ENCODE measurements at places on chromosomes 5 and 9. TPM values are rescaled to one million over a fixed set of nuclear protein-coding genes. Genes with fewer than 3 reads are reported as not detected.

The MYMK gene
- total RNA-seq: not detected

- DNase-seq: peak; percentile 81
- no peak overlapping the region for H3K4me3 ChIP-seq
- H3K27ac ChIP-seq: no peak overlapping the region
- H3K27me3 ChIP-seq: no peaks in the 10 kb centered on the region
- peaks cover 53% of the 10 kb centered on the region for H3K4me1 ChIP-seq
- peaks cover 6% of the 10 kb centered on the region for H3K36me3 ChIP-seq
Observed at GRCh38 chr5:169302491-169303118, 1.7 kb upstream of the SLIT3 start.

The C9orf40 gene
- 5.7 TPM for total RNA-seq

DNA sequence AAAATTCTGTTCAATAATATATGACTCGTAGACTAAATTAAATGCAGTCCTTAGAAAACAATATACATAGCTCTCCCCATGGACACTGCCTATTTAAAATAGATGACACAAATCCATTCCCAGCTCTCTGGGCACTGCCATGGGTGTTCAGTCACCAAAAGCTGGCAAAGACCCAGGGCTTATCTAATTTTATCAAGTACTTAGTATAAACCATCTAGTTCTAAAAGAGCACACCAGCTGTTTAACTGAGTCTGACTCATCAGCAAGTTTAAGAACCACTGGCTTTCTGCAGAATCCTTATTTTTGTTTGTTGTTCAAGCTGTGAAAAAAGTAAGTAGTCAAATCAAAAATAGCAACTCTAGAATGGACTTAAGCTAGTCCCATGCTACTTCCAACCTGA lies 107.6 kb downstream of the PLPP1 start:
- no peak overlapping the region for H3K4me3 ChIP-seq
- peak; percentile 42 for DNase-seq
- no peaks in the 10 kb centered on the region for H3K27me3 ChIP-seq
- peaks cover 10% of the 10 kb centered on the region for H3K4me1 ChIP-seq
- H3K36me3 ChIP-seq: peaks cover 65% of the 10 kb centered on the region

The NRG2 gene
- total RNA-seq: not detected

DNA sequence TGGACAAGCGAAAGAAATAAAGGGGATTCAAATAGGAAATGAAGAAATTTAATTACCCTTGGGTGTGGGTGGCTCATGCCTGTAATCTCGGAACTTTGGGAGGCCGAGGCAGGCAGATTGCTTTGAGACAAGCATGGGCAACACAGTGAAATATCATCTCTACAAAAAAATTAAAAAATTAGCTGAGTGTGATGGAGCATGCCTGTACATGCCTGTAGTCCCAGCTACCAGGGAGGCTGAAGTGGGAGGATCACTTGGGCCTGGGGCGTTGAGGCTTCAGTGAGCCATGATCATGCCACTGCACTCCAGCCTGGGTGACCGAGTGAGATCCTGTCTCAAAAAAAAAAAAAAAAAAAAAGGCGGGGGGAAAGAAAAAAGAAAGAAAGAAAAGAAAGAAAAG lies 4.0 kb upstream of the RCL1 start:
- no peak overlapping the region for H3K27ac ChIP-seq
- DNase-seq: no peak

The IL31RA gene
- 8.9 TPM for total RNA-seq

The RASGRF2 gene
- 12.5 TPM for total RNA-seq

DNA sequence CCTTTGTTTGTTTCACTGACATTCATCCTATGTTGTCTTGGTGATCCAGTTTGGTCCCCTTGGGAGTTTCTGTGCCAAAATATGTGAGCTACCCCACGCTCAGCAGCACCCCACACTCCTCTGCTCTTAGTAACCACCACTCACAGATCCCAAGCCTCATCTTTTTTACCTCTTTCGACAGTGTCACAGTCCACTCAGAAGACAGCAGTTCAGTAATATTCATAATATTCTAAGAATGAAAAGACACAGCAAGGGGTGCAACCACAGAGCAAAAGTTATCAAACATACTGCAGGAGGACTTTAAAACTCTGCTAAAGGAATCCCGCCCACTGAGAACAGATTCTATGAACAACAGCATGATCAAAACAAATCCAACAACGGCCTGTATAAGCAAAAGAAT lies 28.2 kb downstream of the RNF130 start:
- H3K4me1 ChIP-seq: no peaks in the 10 kb centered on the region
- H3K27me3 ChIP-seq: peaks cover 9% of the 10 kb centered on the region
- H3K36me3 ChIP-seq: no peaks in the 10 kb centered on the region
- H3K4me3 ChIP-seq: no peak overlapping the region
- DNase-seq: no peak

- no peak overlapping the region for H3K4me3 ChIP-seq
- no peak overlapping the region for H3K27ac ChIP-seq
- H3K27me3 ChIP-seq: no peaks in the 10 kb centered on the region
Observed at GRCh38 chr9:12162181-12162815, 530.9 kb upstream of the TYRP1 start.

- no peak for DNase-seq
- peaks cover 9% of the 10 kb centered on the region for H3K4me1 ChIP-seq
- H3K27me3 ChIP-seq: no peaks in the 10 kb centered on the region
Observed at GRCh38 chr9:37574241-37574721, 1.9 kb downstream of the FBXO10 start.

GRCh38 chr5:58016877-58017276 lies 443.0 kb downstream of the PLK2 start:
- no peak for DNase-seq
- no peaks in the 10 kb centered on the region for H3K36me3 ChIP-seq
- no peak overlapping the region for H3K27ac ChIP-seq
- H3K4me1 ChIP-seq: 0 out of 2 replicates have a peak, but pooled peaks cover 3% of the 10 kb centered on the region
- H3K27me3 ChIP-seq: no peaks in the 10 kb centered on the region

- no peak overlapping the region for H3K27ac ChIP-seq
Observed at GRCh38 chr9:123411636-123412035, 55.6 kb downstream of the CRB2 start.

- H3K27ac ChIP-seq: no peak overlapping the region
- no peak for DNase-seq
- H3K27me3 ChIP-seq: no peaks in the 10 kb centered on the region
Observed at GRCh38 chr5:142506756-142507155, 179.1 kb downstream of the FGF1 start.

The RLN1 gene
- total RNA-seq: not detected

DNA sequence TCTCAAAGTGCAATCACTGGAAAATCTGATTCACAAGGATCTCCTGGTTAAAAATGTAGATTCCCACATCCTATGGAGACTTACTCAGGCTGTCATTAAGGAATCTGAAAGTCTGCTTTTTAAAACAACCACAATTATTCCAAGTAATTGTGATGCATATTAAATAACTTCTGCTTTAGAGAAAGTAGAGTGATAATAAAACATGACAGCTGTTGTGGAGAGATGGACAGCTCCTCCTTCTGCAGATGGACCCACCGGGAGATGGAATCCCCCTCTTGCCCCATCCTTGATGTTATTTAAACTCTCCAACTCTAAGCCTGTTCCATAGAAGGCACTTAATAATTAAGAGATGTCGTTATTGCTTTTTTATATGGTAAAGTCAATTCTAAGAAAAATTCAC lies 802.2 kb downstream of the CDH12 start:
- H3K27me3 ChIP-seq: no peaks in the 10 kb centered on the region
- no peak for DNase-seq
- no peaks in the 10 kb centered on the region for H3K36me3 ChIP-seq
- no peak overlapping the region for H3K27ac ChIP-seq
- no peaks in the 10 kb centered on the region for H3K4me1 ChIP-seq

DNA sequence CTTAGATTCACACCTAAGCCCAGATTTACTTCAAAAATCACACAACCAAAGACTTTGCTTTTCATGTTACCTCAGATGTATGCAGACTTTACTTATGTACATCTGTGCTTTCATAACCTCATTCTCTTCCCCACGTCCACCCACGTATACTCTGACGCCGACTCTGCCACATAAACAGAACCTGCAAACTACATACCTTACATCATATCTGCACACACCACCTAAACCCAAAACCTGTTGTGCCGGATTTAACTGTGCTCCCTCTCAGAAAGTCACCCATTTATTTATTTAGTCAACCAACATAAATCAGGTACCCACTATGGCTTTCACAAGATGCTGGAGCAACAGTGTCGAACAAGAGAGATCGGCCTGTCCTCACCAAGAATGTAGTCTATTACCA lies 1.0 kb upstream of the DPYSL3 start:
- H3K27me3 ChIP-seq: no peaks in the 10 kb centered on the region
- H3K27ac ChIP-seq: no peak overlapping the region
- peaks cover 42% of the 10 kb centered on the region for H3K4me1 ChIP-seq
- no peak for DNase-seq
- peaks cover 5% of the 10 kb centered on the region for H3K36me3 ChIP-seq

The GRXCR2 gene
- total RNA-seq: not detected

The PCDHB13 gene
- total RNA-seq: 1.3 TPM

GRCh38 chr5:137032929-137033328 lies 466.2 kb downstream of the SPOCK1 start:
- H3K27ac ChIP-seq: no peak overlapping the region
- no peaks in the 10 kb centered on the region for H3K4me1 ChIP-seq
- no peaks in the 10 kb centered on the region for H3K27me3 ChIP-seq
- no peak overlapping the region for H3K4me3 ChIP-seq
- H3K36me3 ChIP-seq: no peaks in the 10 kb centered on the region

The FGF18 gene
- 0.21 TPM for total RNA-seq

DNA sequence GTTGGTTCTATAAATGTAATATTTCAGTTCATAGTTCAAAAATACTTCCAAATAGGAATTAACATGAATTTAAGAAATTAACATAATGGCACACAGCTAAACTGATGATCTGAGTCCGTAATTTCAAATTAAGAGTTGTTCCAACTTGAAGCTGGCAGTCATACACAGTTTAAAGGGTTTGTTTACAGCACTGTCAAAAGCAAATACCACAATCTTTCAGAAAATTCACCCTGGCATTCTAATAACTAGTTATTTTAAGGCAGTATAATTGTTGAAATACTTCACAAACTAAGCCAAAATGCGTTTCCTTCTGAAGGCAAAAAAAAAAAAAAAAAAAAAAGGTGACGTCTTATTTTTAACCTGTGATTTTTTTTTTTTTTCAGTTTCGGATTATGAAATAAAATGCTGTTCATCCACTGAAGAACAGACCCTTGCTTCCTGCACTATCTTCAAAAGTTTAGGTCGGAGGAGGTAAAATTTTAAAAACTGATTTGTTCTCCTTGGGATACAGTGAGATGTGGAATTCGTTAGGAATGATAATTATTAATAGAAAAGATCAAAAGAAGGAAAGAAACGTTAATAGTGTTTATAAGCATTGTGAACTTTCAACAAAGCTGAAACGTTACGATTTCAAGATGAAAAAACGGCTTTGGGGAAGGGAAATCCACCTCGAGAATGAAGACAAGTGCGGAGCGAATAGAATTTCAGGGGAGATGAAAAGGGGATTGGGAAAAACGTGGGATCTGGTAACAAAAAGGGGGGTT lies 850 bp downstream of the IL6ST start:
- no peaks in the 10 kb centered on the region for H3K27me3 ChIP-seq
- H3K36me3 ChIP-seq: peaks cover 10% of the 10 kb centered on the region
- DNase-seq: peak; percentile 40
- peak overlapping the region; percentile 86 for H3K4me3 ChIP-seq

DNA sequence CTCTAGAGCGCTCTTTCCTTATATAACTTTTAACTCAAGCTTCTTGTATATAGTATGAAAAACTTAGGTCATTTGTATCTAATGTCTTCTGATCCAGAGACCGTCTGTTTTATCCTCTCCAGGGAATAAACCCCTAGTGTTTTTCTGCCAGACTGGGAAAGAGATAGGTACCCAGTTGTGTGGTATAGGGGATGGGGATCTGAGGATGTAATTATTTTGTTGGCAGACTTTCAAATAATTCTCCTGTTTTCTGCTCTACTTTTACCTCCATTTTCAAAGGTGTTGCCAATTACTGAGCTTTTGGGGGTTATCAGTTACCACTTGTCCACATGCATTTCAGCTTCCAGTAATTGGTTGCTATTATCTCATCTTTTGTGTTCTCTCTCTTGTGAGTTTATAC lies 17.9 kb downstream of the CCDC171 start:
- no peaks in the 10 kb centered on the region for H3K36me3 ChIP-seq
- no peak overlapping the region for H3K4me3 ChIP-seq
- H3K4me1 ChIP-seq: no peaks in the 10 kb centered on the region
- H3K27me3 ChIP-seq: no peaks in the 10 kb centered on the region
- no peak overlapping the region for H3K27ac ChIP-seq

GRCh38 chr9:4569101-4569500 lies 78.8 kb downstream of the SLC1A1 start:
- no peaks in the 10 kb centered on the region for H3K4me1 ChIP-seq
- H3K36me3 ChIP-seq: no peaks in the 10 kb centered on the region
- H3K4me3 ChIP-seq: no peak overlapping the region
- no peaks in the 10 kb centered on the region for H3K27me3 ChIP-seq

DNA sequence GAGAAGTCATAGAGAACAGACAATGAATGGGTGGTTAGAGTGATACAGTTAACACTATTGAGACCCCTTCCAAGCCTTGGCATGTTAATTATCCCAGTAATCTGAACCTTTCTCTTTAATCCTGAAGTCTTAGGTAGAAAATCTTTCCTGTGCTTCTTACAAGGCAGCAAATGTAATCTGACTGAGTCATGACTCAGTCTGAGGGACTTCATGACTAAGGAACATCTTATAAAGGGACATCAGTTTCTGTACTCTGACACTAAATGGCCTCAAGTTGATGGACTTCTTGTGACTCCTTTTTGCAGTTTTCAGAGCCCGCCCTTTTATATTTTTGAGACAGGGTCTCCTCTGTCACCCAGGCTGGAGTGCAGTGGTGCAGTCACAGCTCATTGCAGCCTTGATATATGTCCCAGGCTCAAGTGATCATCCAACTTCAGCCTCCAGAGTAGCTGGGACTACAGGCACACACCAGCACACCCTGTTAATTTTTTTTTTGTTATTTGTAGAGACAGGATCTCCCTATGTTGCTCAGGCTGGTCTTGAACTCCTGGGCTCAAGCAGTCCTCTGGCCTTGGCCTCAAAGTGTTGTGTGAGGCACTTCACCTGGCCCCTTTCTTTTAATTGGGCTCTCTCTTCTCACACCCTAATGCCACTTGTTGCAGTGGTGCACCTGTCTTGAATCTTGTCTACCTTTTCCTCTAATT lies 9.5 kb downstream of the EXOSC3 start:
- H3K4me3 ChIP-seq: no peak overlapping the region
- H3K36me3 ChIP-seq: peaks cover 26% of the 10 kb centered on the region
- no peak overlapping the region for H3K27ac ChIP-seq
- DNase-seq: no peak
- H3K27me3 ChIP-seq: no peaks in the 10 kb centered on the region
- H3K4me1 ChIP-seq: no peaks in the 10 kb centered on the region

- H3K4me3 ChIP-seq: no peak overlapping the region
- H3K36me3 ChIP-seq: no peaks in the 10 kb centered on the region
- H3K27me3 ChIP-seq: no peaks in the 10 kb centered on the region
- no peak overlapping the region for H3K27ac ChIP-seq
- peaks cover 14% of the 10 kb centered on the region for H3K4me1 ChIP-seq
Observed at GRCh38 chr5:72379936-72380335, 59.8 kb downstream of the PTCD2 start.

- H3K27me3 ChIP-seq: peaks cover 9% of the 10 kb centered on the region
- H3K4me1 ChIP-seq: no peaks in the 10 kb centered on the region
- H3K27ac ChIP-seq: no peak overlapping the region
Observed at GRCh38 chr5:151238303-151238741, 14.4 kb upstream of the CCDC69 start.

Data from SJSA1 (cell line).